ENCODE measurements at places on chromosomes 12 and 14. TPM values are rescaled to one million over a fixed set of nuclear protein-coding genes. Genes with fewer than 3 reads are reported as not detected.

GRCh38 chr12:51630986-51631385 is 40.0 kb downstream of the SCN8A start:
- DNase-seq: no peak

DNA sequence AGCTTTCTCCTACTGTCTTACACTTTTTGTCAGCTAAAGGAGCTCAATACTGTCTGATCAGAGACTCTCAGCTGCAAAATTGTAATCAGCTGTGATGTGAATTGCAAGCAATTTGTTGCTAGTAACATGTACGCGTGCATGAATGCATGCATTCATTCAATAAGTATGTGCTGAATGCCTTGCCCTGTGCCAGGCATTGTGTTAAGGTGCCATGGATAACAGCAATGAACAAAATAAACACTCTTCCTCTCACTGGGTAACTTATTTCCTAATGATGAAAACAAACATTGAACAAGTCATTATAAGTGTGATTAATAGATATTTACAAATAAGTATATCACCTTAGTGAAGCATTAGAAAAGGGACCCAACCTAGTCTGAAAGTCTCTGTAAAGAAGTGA is 163.2 kb upstream of the ARID2 start:
- DNase-seq: no peak

DNA sequence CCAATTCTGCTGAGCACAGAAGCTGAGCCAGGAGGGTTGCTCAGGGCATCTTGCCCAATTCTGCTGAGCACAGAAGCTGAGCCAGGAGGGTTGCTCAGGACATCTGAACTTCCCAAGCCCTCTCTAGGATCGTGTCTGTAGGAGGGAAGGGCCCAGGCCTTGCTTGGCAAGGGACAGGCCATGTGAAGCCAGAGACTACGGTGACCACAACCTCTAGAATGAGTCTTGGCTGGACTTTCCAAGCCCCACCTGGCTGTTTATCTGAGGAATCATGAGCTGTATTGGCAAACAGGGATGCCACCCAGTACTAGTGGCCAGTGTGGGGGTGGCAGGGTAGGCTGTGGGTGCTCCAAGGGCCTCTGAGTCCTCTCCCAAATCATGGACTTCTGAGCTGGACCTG is 7.7 kb upstream of the SERPINA6 start:
- no peak for DNase-seq

DNA sequence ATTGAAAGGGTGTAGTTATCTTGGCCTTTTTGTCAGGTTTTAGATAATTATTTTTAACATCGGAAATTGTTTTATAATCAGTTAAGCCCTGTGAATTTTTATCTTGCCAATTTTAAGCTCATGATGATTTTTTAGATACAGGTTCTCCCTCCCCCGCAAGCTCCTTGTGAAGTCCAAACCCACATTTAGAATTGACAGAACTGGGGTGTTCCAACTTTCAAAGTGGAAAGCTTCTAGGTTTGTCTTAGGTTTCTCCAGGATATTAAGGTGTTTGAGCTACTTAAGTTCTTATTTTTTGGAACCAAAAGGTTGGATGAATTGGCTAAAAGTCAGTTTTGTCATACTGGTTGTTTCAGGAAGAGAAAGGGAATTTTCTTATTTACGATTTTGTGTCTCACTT is 49.1 kb downstream of the ATP2A2 start:
- DNase-seq: no peak

- DNase-seq: no peak
Observed at GRCh38 chr12:13148485-13148847, 45.0 kb upstream of the GSG1 start.

GRCh38 chr12:19964549-19964948 is 403.8 kb upstream of the PDE3A start:
- DNase-seq: no peak

GRCh38 chr14:65330416-65330815 is 82.1 kb upstream of the FUT8 start:
- DNase-seq: no peak

GRCh38 chr12:77229640-77230442 is 164.5 kb upstream of the E2F7 start:
- DNase-seq: no peak

DNA sequence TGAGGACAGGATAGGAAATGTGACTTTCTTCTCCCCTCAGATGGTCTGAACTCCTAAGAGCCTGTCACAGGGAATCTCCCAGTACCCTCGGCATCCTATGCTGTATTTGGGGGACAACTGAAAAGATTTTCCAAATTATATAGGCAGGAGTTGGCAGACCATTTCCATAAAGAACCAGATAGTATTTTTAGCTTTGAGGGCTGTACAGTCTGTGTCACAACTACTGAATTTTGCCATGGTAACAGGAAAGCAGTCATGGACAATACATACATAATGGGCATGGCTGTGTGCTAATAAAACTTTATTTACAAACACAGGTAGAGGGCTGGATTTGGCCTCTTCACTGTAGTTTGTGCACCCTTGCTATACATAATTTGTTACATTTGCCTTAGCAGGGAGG is 30.4 kb upstream of the TMEM132C start:
- DNase-seq: no peak

- no peak for DNase-seq
Observed at GRCh38 chr12:48129376-48129775, 10.2 kb downstream of the PFKM start.

GRCh38 chr12:59040043-59040442 is 119.7 kb upstream of the LRIG3 start:
- no peak for DNase-seq

GRCh38 chr12:20701106-20701505 is 6.0 kb downstream of the SLCO1C1 start:
- DNase-seq: no peak

GRCh38 chr12:4246116-4246515 is 27.4 kb upstream of the CCND2 start:
- no peak for DNase-seq

DNA sequence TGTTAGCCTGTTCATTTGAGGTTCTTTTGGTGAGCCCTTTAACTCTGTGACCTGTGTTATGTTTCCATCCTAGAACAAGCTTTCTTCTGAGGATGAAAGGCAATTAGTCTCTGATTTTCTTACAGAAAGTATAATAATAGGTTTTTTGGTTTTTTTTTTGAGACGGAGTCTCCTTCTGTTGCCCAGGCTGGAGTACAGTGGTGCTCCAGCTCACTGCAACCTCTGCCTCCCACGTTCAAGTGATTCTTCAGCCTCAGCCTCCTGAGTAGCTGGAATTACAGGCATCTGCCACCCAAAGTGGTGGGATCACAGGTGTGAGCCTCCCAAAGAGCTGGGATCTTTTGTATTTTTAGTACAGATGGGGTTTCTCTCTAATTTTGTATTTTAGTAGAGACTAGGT is 52.7 kb upstream of the SYNE2 start:
- DNase-seq: no peak

GRCh38 chr14:65260786-65261185 is 151.7 kb upstream of the FUT8 start:
- DNase-seq: no peak

- DNase-seq: no peak
Observed at GRCh38 chr12:67468549-67469245, 179.8 kb upstream of the DYRK2 start.

- DNase-seq: no peak
Observed at GRCh38 chr12:101551362-101552114, 43.2 kb upstream of the MYBPC1 start.

DNA sequence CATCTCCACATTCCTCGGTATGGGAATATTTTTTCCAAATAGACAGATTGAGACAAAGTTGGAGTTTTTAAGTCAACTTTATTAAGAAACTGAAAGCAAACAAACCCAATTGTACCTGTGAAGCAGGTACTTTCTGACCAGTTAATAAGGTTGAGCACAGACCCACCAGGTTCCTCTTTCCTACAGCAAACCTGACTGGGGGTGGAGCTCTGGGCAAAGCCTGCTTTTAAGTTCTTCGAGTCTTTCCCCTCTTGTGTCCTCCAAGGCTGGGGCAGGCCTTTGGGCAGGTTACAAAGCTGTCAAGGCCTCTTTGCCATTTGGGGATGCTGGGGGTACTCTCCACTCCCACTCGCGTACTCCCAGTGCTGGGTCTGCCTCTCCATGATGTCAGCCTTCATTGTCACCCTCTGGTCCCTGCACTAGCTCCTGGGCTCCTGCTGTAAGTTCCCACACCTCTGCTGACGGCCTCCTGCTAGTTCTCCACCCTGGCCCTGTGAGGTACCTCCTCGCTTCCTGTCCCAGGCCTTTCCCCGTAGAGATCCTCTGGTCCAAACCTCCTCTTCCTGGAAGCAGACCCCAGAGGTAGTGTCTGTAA is 3.2 kb downstream of the KCNH3 start:
- DNase-seq: no peak

DNA sequence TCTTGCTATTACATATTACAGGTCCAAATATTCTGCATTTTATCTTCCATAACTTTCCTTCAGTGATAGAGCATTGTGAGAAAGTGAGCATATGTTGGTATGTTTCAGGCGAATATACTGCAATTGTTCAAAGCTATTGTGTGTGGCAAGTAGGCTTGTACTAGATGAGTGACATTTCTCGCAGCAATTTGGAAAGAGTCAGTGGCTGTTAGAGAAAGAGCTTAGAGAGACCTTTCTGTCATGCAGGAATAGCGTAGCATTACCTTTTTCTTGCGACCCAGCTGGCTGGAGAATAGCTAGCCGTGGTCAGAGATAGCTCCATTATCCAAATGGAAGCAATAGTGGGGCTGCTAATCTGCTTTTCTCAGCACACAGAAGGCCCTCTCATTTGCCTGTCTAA is 678.5 kb upstream of the FOXG1 start:
- DNase-seq: no peak

- DNase-seq: no peak
Observed at GRCh38 chr14:90137807-90138206, 76.0 kb downstream of the KCNK13 start.

DNA sequence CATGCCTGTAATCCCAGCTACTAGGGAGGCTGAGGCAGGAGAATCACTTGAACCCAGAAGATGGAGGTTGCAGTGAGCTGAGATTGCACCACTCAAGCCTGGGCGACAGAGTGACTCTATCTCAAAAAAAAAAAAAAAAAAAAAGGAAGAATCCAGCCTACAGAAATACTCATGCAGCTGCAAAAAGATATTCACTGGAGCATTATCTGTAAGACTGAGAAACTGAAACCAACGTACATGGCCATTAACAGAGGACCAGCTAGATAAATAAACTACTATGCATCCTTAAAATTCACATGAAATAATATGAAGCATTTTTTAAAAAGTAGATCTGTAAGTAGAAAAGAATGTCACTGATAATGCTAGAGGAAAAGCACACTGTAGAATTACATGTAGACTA is 3.5 kb downstream of the SLC7A7 start:
- DNase-seq: no peak

GRCh38 chr12:1844223-1844622 is 23.9 kb downstream of the LRTM2 start:
- no peak for DNase-seq

GRCh38 chr12:19707948-19708409 is 268.7 kb downstream of the AEBP2 start:
- DNase-seq: no peak

- no peak for DNase-seq
Observed at GRCh38 chr12:95303476-95303875, 85.9 kb downstream of the VEZT start.

GRCh38 chr12:99257672-99258071 is 389.9 kb upstream of the GARIN6 start:
- no peak for DNase-seq

GRCh38 chr12:67506739-67507138 is 141.8 kb upstream of the DYRK2 start:
- DNase-seq: no peak

GRCh38 chr14:39957290-39957689 is 525.1 kb upstream of the FBXO33 start:
- DNase-seq: no peak

DNA sequence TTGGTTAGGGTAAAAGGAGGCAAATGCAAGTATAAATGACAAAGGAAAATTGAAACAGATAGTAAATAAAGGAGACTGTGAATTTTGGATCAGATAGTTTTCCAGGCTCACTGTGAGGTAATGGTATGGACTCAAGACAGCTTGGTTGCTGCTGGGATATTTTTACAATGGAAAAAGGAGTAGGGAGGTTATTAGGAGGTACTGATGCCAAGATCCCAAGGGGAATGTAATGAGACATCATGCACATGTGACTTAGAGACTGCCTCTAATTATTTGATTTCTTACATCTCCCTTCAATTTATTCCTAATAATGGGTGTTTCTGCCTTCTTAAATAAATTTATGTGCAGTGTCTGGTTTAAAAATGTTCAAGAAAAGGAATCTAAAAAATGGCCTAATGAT is 56.9 kb downstream of the TAOK3 start:
- no peak for DNase-seq

DNA sequence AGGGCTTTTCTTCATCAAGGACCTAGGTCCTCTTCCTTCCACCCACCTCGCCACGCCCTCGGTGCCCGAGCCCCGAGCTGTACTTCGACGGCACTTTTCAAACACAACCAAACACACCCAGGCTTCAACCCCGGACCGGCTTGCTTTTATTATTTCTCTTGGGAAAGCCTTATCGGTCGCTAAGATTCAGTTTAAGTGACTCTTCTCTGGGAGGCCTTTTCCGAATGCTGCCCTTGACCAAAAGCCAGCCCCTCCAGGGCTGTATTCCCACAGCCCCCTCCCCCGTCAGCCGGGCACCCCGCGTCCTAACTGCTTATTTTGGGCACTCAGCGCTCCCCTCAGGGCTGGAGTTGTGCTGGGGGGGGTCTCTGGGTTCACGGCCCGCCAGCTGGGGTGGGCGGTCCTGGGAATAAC is 644 bp upstream of the PPP4R4 start:
- DNase-seq: no peak

DNA sequence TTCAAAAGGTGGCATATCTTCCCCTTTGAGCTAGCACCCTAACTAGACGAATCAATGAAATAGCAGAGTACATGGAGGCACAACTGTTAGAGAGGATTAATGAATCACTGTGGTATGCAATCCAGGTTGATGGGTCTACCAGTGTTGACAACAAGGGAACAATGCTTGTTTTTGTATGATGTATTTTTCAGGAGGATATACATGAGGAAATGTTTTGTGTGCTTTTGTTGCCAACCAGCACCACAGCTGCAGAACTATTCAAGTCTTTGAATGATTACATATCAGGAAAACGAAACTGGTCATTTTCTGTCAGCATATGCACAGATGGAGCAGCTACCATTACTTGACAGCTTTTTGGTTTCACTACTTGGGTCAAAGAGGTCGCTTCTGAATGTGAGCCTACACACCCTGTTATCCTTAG is 142.6 kb downstream of the GPHN start:
- no peak for DNase-seq

The BCL11B gene
- 0.30 TPM for total RNA-seq

The OTOGL gene
- not detected for total RNA-seq

The HEATR5A gene
- 26.2 TPM for total RNA-seq

The NXPH4 gene
- not detected for total RNA-seq

The ABHD12B gene
- not detected for total RNA-seq

The GLTP gene
- total RNA-seq: 15.5 TPM

The TAS2R20 gene
- 5.0 TPM for total RNA-seq

The PARPBP gene
- total RNA-seq: 2.5 TPM

The CKAP4 gene
- 56.3 TPM for total RNA-seq

The PLEKHG3 gene
- 92.9 TPM for total RNA-seq

The GCN1 gene
- 34.6 TPM for total RNA-seq

The MYO1H gene
- not detected for total RNA-seq

The C12orf60 gene
- 1.2 TPM for total RNA-seq

The BIN2 gene
- total RNA-seq: 1.5 TPM

All from ovary (tissue), 10 donors.